ENCODE measurements at places on chromosomes 2 and 18. TPM values are rescaled to one million over a fixed set of nuclear protein-coding genes. Genes with fewer than 3 reads are reported as not detected.

Gene SLC40A1
- total RNA-seq: 0.56 TPM

Gene DYNAP
- total RNA-seq: not detected

- DNase-seq: no peak
- H3K4me1 ChIP-seq: no peaks in the 10 kb centered on the region
- H3K27ac ChIP-seq: no peak overlapping the region
Measured at GRCh38 chr18:75160364-75160763, 48.6 kb downstream of the PTGR3 start.

- no peaks in the 10 kb centered on the region for H3K27me3 ChIP-seq
- H3K27ac ChIP-seq: no peak overlapping the region
- no peaks in the 10 kb centered on the region for H3K36me3 ChIP-seq
- DNase-seq: no peak
- H3K4me1 ChIP-seq: no peaks in the 10 kb centered on the region
Measured at GRCh38 chr2:157271590-157272203, 14.2 kb downstream of the GALNT5 start.

DNA sequence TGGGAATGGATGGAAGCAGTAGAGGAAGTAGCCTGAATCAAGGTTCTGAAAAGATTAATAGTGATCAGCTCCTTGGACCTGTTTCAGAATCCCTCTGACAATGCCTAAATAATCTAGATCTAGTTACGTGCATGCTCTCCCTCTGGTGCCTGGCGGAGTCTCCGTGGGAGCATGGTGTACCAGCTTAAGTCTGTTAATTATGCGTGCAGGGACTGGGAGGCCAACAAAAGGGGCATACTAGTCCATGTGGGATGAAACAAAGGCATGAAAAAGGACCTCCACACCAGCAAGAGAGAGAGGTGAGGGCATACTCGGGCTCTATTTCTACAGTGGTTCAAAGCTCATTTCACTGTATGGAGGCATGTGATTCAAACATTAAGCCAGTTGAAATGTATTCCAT, 200.3 kb downstream of the DPP4 start:
- peaks cover 6% of the 10 kb centered on the region for H3K4me1 ChIP-seq
- H3K27ac ChIP-seq: no peak overlapping the region
- no peak overlapping the region for H3K4me3 ChIP-seq
- H3K27me3 ChIP-seq: no peaks in the 10 kb centered on the region

DNA sequence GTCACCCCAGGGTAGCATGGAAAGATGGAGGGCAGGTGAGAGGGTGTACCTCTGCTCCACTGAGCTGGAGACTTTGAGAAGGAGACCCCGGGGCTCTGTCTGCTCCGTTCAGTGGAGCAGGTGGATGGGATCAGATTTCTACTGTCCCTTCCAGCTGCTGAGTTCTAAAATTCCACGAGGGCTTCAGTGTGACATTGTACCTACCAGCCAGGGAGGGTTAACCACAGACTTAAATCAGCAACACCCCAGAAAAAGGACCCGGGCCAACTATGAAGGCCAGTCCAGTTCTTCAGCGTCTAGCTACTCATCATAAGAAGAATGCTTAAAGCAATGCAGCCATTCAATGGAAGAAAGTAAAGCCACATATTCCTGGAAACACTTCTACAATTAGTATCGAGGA, 23.8 kb downstream of the STAT1 start:
- no peaks in the 10 kb centered on the region for H3K4me1 ChIP-seq
- H3K36me3 ChIP-seq: peaks cover 7% of the 10 kb centered on the region
- H3K27ac ChIP-seq: no peak overlapping the region

GRCh38 chr2:237059155-237059875, 26.4 kb upstream of the COPS8 start:
- H3K4me3 ChIP-seq: no peak overlapping the region
- no peak for DNase-seq
- H3K27ac ChIP-seq: no peak overlapping the region

Data from glutamatergic neuron (in vitro differentiated cells).